Left ventricle myocardium superior (tissue), 1 donor: ENCODE measurements at places on chromosomes 5 and 9.

DNA sequence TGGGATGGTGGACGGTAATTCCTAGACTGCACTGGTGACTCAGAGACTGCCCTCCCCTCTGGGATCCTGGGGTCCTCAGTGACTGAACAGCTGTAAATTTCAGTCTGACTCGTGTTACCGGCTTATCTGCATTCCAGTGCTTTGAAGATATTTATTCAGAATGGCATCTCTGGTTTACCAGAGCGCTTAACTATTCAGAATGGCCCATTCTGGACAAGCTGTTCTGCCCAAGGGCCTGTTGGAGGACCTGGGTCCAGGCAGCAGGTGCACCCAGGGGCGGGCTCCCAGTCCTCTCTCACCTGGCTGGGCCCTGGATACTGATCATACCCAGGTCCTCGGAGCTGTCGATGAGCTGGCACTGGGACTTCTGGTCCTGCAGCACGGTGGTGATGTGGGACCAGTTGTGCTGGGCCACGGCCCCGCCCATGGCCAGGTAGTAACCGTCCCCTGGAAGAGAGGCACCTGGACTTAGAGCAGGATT is 48.0 kb downstream of the SARDH start:
- no peak for DNase-seq

GRCh38 chr5:40796487-40796889 is 1.7 kb downstream of the PRKAA1 start:
- no peak for DNase-seq

DNA sequence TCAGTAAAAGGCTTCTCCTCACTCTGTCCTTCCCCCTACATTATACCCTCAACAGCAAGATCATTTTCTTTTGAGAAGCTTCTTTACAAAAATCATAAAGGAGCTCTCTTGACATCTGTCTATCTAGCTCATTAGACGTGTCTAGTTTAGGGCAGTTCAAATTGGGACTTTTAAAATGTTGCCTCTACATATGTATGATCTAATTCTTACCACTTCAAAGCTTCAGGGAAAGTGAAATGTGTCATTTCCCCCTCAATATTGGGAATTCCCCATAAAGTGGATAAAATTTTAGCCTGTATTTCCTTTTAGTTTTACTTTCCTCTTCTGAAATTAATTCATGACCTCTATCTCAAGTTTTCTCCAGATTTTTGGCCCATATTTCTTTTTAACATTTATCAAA is 323.7 kb downstream of the ARRDC3 start:
- DNase-seq, result no peak

- DNase-seq, result no peak
These were observed 84.7 kb downstream of the FEM1C start for GRCh38 chr5:115459855-115460341.

DNA sequence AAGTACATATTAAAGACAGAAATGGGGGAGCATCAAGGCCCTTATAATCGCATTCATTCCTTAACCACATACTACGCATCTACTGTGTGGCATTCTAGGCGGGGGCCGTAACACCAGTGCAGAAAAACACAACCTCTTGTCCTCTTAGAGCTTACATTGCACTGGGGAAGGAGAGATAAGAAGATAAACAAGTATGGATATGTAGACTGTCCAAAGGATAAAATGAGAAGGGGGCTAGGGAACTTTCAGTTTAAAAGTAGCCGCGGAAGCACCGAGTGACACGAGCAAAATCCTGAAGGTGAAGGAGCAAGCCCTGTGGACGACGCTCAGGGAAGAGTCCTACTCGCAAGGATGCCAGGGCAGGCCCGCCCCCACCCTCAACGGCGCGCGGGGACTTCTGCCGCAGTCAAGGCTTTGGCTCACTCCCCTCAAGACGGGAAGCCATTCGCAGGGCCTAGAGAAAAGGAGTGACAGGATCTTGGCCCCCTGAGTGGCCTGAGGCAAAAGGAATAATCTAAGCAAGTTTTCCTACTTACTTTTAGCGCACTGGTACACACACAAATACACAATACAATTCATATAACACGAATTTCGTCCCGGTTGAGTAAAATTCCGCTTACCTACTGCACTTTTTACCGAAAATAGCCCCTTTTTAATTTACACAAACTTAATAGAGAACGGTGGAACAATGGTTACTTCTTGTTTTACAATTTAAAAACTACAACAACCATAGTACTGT is 1.3 kb upstream of the NIPBL start:
- peak; percentile 64 for DNase-seq

DNA sequence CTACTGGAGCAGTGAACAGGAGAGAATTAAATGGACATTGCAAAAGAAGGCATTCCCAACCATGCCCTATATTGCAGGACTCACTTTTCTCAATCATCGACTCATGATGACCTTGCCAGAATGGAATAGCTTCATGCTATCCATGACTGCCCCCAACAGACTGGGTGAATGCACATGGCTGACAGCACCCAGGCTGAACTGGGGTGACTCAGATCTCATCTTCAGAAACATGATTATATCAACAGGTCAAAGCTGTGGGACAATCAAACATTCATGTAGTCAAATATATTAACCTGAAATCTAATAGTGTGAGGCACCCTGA is 34.7 kb upstream of the MIER3 start:
- no peak for DNase-seq

DNA sequence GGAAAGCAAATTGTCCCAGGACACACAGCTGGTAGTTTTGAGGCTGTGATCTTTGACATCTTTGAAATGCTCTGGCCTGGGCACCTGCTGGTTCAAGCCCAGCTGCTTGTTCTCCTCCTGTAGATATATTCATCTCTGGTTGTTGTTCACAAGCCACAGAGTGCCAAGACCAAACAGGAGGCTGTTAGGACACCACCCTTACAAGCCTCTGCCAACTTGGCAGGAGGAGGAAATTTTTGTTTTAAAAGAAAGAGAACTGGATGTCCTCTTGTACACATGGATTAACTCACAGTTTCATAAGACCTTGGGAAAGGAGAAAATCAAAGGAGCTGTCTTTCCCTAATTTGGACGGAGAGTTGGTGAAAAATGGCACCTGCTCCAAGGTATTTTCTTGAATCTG is 8.5 kb upstream of the ZFP62 start:
- DNase-seq, result no peak

GRCh38 chr5:43006424-43007202 is 33.5 kb downstream of the ANXA2R start:
- DNase-seq, result no peak

DNA sequence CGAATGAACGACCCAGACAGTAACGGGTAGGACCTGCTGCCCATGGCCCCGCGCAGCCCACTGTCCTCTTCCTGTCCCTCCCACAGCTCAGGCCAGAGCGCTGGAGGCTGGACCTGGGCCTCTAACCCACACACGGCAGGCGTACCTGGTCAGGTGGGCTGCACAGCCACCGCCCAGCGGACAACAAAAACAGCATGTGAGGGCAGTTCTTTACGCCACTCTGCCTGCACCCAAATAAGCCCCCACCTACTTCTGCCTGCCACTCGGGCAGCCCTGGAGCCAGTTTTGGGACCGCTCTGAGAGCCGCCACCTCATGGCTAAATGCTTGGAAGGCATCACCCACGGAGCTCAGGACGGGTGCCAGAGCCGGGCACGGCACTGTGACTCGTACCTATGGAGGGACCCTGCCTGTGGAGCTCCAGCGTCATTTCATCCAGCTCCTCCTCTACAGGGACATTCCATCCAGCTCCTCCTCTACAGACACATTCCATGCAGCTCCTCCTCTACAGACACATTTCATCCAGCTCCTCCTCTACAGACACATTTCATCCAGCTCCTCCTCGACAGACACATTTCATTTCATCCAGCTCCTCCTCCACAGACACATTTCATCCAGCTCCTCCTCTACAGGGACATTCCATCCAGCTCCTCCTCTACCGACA is 18.9 kb downstream of the CLPTM1L start:
- no peak for DNase-seq
